Gastroesophageal sphincter (tissue), 4 donors: ENCODE measurements at places on chromosomes 11 and 22. TPM values are rescaled to one million over a fixed set of nuclear protein-coding genes. Genes with fewer than 3 reads are reported as not detected.

- no peak for ATAC-seq
These were observed 1.3 kb downstream of the BMAL1 start for GRCh38 chr11:13278609-13279486.

GRCh38 chr22:22394591-22394990, 114.0 kb downstream of the ZNF280B start:
- no peak for ATAC-seq

GRCh38 chr11:43067681-43068080, 244.1 kb upstream of the API5 start:
- ATAC-seq: no peak

DNA sequence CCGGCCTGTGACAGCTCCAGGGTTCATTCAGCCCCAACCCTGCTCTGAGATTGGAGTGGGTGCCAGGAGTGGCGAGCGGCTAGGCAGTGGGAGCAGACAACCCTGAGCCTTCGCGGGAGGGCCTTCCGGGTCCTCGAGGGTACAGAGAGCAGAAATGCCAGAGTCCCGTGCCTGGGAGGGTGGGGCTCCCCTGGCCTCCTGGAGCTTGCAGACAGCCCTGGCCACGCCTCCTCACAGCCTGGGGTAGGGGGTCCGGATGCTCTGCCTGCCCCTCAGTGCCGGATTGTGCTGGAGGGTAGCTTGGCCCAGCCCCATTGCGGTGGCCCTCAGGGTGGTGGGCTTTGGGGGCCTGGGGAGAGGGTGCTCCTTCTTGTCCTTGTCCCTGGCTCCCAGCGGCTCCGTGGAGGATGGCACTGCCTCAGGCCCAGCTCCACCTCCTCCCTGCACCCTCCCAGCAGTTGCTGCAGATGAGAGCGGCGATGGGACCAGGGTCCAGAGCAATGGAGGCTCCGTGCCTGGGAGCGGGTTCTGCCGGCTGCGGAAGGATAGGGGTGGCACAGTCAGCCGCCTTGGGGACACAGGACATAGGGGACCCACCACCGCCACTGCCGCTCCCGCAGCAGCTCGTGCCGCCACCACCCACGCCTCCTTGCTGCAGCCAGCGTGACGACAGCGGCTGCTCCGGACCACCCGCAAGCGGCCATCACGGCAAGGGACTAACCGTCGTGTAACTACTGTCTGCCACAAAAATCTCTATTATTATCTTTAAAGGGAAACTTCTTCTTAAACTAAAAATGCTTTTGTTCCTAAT, 34.9 kb upstream of the OR10G7 start:
- ATAC-seq: peak; percentile 24

DNA sequence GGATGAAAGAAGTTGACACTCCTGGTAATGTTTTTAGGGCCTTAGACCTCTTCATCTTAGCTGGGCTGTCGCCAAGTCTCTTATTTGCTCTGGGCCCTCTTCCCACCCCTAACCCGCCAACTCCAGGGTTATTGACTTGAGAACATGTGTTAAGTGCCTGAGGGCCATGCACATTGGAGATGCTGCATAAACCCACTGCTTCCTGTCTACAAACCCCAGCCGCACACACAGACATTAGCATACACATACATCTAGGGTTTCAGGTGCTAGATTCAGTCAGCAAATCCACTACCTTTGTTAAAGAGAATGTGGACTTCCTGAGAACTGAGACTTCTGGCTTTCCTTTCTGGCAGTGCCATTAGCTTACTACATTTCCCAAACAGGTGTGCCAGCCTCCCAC, 817 bp downstream of the PANX3 start:
- ATAC-seq: no peak

- no peak for ATAC-seq
These were observed 20.7 kb upstream of the MMP7 start for GRCh38 chr11:102551169-102551781.

- ATAC-seq: no peak
These were observed 44.4 kb downstream of the AHNAK start for GRCh38 chr11:62502030-62502730.

- ATAC-seq: no peak
These were observed 54.7 kb downstream of the WNT7B start for GRCh38 chr22:45922256-45922655.

DNA sequence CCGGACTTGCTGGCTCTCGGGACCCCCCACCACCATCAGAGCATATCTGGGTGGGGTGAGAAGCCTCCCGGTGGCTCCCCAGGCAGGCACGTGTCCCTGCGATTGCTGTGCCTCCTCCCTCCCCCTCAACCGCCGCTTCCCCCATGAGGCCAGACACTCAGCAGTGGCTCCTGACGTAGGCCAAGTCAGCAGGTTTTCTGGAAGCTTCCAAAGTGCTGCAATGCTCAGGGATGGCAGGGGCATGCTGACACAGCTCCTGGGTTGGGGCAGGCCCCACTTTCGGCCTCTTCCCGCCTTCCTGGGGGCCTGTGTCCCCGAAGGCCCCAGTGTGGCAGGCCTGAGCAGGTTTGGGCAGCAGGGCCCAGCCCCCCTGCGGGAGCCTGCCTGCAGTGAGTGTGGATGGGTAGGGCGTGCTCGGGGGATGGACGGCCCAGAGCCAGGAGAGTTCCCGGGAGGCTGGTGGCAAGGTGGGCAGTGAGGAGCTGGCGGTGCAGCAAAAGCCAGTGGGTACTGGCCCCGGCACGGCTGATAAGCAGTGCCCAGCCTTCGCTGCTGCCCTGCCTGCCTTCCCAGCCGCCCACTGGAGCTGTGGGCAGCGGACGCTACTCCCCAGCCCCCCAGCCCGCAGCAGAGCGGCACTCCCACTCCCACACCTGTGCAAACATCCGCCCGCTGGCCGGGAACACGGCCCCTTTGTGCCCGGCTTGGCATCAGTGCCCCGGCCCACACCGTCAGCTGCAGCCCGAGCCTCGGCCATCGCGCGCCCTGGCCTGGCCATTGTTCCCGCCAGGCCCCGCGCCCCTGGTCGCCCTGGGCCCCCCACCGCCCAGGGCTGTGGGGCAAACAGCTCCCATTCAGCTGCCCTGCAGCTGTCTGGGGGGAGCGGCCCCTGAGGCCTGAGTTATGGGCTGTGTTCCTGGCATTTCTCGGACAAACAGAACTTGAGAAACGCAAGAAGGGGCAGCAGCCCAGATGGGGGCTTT, 125.0 kb downstream of the KCNQ1OT1 start:
- ATAC-seq: no peak

GRCh38 chr11:64566042-64566914, 24.7 kb upstream of the SLC22A12 start:
- peak; percentile 82 for ATAC-seq

GRCh38 chr11:56890584-56891305, 98.0 kb upstream of the OR5AK2 start:
- ATAC-seq: no peak

Gene MUS81
- total RNA-seq: 37.2 TPM

Gene DGAT2
- 1.6 TPM for total RNA-seq

Gene RBM4B
- total RNA-seq: 10.7 TPM

Gene HOATZ
- not detected for total RNA-seq

Gene OR5B21
- not detected for total RNA-seq
